ENCODE measurements at places on chromosomes 12 and 14.
A peak's percentile ranks its signal among the peaks of the same experiment; 100 is the strongest.

GRCh38 chr12:120267736-120268135 is 2.2 kb upstream of the PXN start:
- no peak for DNase-seq

DNA sequence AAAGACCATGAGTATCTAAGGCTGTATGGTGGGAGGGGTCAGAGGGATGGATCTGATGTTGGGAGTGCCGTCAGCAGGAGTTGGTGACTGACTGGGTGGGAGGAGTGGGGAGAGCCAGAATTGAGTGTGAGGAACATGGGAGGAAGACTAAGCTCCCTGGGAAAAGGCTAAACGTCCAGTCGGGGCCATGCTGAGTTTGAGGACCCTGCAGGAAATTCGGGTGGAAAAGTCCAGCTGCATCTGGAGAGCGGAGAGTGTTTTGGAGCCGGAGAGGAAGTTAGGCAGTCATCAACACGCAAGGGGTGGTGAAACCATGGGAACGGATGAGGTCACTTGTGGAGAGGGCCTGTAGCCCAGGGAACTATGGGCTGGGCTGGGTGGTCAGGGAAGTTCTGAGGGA is 60.9 kb downstream of the ELK3 start:
- DNase-seq = no peak

DNA sequence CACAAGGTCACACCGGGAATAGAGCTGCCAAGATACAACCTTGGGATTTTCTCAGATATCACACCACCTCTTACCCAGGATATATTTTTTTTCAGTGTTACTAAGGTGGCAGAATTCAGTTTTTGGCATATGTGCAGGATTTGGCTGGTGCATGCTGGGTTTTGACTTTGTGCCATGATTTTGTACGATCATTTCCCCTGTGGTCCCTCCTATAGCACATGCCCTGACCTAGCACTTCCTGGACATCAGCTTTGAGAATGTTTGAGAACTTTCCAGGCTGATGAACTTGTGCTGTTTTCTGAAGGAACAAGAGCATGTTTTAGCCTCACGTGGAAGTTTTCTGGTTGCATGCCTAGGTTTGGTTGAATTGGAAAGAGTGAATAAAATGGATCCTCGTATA is 11.0 kb upstream of the TBPL2 start:
- DNase-seq = no peak

DNA sequence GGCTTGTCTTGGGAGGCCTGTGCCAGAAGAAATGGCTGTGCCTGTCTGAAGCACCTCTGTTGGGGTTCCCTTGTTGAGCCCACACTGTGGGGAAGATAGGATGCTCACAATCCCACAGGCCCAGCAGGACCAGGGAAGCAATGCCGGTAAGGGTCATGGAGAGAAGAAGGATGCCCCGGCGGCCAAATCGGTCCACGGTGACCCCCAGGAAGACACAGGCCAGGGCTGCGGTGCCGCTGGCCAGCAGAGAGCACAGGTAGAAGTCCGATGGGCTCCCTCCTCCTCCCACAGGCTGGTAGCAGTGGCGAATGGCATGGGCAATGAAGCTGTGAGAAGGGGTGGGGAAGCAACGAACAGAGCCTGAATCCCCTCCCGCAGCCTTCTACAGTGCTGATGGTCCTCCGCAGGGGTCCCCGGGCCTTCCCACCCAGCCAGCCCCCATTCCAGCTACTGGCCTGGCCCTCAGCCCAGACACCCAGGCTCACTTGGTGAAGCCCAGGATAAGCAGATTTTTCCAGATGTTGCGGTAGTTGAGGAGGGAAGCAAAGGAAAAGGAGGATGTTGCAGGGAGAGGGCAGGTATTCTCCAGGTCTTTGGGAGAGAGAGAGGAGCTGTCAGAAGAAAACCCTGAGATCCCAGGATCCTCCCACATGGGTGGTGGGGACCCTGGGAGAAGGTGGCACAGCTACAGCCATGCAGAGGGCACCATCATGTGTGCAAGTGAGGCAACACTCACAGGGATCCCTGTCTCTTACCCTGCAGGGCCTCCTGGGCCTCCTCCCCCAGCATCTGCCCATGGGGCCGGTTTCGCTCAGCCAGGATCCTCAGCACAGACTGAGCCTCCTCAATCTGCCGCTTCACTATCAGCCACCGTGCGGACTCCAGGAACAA is 5.0 kb downstream of the SLC22A17 start:
- DNase-seq = no peak

DNA sequence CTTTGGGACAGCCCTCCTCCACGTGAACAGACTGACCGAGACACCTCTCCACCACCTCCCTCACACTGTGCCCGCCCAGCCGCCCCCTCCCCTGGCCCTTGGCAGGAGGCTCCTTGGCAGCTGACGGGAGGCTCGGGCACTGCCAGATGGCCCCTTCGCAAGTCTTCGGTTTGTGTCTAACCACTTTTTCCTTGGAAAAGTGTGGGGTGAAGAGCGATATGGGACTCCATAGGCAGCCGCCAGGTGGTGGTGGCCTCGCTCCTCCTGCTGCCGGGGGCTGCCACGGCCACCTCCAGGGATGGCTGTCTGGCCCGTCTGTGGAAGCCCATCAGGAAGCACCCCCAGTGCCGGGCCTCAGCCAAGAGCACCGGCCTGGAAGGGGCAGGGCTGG is 58.7 kb downstream of the LRCOL1 start:
- DNase-seq = no peak

DNA sequence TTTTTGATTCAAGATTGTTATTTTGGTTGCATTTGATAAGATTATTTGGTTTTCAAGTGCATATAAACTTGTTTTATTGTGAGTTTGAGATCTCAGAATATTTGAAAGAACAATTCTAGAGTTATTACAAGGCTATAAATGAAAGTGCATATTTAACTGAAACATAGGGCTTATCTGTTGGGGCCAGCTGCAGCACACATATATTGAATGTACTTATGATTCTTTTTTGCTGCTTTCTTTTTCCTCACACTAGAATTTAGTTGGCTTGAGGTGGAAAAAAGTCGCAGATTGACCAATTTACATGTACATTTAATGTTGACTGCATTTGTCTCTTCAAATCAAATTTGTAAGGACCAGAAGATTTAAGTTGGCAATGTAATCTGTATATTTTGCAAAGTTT is 88.0 kb downstream of the PCNX1 start:
- no peak for DNase-seq

DNA sequence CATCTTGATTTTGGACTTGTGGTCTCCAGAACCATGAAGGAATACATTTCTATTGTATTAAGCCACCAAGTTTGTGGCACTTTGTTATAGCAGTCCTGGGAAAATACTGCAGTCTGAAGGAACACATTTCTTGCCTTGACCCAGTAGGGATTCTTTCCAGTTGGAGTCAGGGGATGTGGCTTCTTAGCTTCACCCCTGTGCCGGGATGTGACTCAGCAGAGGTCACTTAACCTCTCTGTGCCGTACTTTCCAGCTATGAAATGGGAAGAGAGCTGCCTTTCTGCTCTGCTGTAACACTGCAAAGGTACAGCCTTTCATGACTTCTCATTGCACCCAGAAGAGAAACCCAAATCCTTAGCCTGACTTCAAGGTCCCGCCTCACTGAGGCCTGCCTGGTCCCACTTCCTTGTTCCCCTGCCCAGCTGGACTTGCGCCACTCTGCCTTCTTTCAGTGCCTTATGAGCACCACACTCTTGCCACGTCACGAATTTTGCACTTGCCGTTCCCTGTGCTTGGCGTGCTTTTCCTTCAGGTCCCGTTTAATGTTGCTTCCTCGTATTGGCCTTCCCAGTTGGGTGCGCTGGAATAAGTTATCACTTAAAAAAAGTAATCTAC is 24.2 kb downstream of the CHST11 start:
- DNase-seq = no peak

- no peak for DNase-seq
Measured at GRCh38 chr14:91135039-91135438, 21.2 kb downstream of the DGLUCY start.

- DNase-seq = no peak
Measured at GRCh38 chr12:12943586-12944260, 8.2 kb downstream of the GPRC5D start.

GRCh38 chr12:58528271-58528670 is 392.0 kb downstream of the LRIG3 start:
- DNase-seq = no peak

DNA sequence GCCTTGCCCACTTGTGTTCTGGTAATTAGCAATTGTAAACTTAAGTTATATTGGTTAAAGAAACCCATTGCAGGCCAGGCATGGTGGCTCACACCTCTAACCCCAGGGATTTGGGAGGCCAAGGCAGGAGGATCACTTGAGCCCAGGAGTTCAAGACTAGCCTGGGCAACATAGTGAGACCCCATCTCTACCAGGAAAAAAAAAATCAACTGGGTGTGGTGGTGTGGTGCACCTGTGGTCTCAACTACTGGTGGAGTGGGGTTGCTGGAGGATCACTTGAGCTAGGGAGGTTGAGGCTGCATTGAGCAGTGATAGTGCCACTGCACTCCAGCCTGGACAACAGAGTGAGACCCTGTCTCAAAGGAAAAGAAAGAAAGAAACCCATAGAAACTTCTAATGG is 13.7 kb downstream of the YY1 start:
- no peak for DNase-seq

DNA sequence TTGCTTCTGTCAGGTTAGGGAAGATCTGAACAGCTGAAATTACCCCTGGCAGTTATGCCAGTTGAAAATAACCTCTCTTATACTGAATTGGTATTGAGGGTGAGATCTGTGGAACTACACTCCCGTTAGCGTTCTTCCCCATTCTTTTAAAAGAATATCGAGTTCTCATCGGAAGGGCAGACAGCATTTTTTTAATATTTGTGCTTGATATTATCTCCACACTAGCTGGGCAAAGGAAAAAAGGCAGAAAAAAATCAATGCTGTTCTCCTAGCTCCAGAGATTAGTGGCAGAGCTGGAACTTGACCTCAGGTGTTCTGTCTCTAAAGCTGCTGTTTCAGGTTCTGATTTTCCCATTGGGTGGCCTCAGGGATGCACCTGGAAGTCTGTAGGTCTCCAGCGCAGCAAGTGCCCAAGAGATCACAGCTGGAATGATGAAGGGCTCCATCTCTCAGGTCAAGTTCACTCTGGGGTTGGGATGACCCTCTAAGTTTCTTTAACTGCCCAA is 67.5 kb downstream of the SLC38A1 start:
- no peak for DNase-seq

DNA sequence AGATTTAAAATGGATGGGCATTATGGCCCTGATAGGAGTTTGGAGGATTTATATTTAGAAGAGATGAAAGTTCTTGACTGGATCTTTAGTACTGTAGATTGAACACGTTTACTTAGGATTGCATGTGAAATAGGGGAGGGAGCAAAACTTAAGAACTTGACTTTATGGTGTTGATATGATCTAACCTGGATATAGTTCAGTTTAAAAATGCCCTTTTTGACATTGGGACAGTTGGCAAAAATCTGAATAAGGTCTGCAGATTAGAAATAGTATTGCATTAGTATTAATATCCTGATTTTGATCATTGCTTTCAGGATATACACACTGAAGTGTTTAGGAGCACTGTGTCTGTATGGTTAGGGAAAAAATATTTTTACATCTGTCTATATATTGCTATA is 9.6 kb downstream of the TMBIM6 start:
- no peak for DNase-seq

GRCh38 chr14:63240221-63240620 is 36.0 kb downstream of the RHOJ start:
- no peak for DNase-seq

DNA sequence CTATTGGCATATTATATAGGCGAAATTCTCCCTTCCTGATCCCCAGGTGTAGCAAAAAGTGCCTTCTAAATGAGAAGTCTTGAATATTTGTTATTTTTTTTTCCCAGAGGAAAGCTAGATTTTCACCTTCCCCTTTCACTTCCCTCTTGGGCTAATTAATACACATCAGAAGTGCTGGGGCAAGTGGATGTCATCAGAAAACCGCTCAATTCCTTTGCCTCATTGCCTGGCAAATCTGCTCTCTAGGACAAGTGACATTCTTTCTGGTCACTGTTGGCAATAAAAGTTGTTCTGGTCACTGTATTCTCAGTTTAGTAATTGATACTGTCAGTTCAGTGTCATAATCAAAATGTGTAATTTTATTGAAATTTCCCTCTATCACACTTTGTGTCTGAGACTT is 174.5 kb downstream of the ETNK1 start:
- no peak for DNase-seq

GRCh38 chr12:21416511-21417121 is 20.8 kb upstream of the PYROXD1 start:
- no peak for DNase-seq

- DNase-seq = no peak
Measured at GRCh38 chr12:2501464-2502191, 293.1 kb upstream of the FKBP4 start.

- peak; percentile 61 for DNase-seq
Measured at GRCh38 chr14:57492859-57493258, 798 bp downstream of the CCDC198 start.

- no peak for DNase-seq
Measured at GRCh38 chr12:46369095-46369473, 3.5 kb downstream of the SLC38A2 start.

GRCh38 chr14:105582639-105583038 is 56.3 kb downstream of the TMEM121 start:
- no peak for DNase-seq

GRCh38 chr12:98471085-98471484 is 44.3 kb upstream of the TMPO start:
- DNase-seq = no peak

GRCh38 chr12:116421785-116422538 is 137.2 kb upstream of the MAP1LC3B2 start:
- no peak for DNase-seq

GRCh38 chr14:69532561-69533340 is 41.9 kb downstream of the CCDC177 start:
- DNase-seq = no peak

GRCh38 chr12:130350715-130351114 is 13.0 kb downstream of the PIWIL1 start:
- no peak for DNase-seq

- no peak for DNase-seq
Measured at GRCh38 chr12:90253136-90253535, 544.5 kb upstream of the ATP2B1 start.

- DNase-seq = no peak
Measured at GRCh38 chr14:76763096-76764041, 2.1 kb downstream of the VASH1 start.

- DNase-seq = no peak
Measured at GRCh38 chr14:52399921-52400595, 85.9 kb downstream of the PTGER2 start.

GRCh38 chr12:68773582-68773981 is 27.6 kb downstream of the SLC35E3 start:
- DNase-seq = no peak

GRCh38 chr12:55705782-55706402 is 1.8 kb downstream of the ITGA7 start:
- DNase-seq = no peak

DNA sequence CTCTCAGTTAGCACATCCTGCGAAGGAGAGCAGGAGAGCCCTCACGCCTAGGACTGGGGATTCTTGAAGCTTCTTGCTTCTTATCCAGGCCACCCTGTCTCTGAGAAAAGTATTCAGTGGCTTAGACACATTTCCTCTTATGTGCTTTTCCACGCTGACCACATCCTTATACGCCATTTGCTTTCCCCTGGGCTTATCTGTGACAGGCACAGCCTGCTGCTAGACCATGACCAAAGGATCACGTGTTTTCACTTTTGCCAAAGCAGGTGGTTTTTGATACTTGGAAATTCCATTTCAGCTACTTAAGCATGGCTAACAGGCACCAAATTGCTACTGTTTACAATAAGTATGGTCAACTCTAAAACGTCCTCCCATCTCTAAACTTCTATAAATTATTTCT is 587.4 kb downstream of the AACS start:
- DNase-seq = no peak

- DNase-seq = no peak
Measured at GRCh38 chr12:69916544-69917235, 91.7 kb downstream of the MYRFL start.
